ENCODE measurements at places on chromosomes 3 and 15.

DNA sequence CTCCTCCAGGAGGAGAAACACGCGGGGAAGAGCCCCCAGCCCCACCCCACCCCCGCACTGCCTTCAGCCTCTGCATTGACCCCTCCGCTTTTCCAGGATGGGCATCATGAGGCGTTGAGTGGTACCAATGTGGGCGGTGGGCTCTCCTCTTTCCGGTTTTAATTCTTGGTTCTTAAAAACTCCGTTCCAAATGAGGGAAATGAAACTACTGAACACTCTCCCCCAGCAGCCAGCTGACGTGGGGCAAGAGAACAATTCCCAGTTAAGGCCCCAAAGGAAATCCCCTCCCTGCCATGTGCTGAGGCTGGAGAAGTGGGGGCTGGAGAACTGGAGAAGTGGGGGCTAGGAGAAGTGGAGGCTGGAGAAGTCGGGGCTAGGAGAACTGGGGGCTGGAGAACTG is 5.3 kb upstream of the NRROS start:
- DNase-seq: no peak

GRCh38 chr15:70528270-70528706 is 235.1 kb downstream of the UACA start:
- DNase-seq: no peak

GRCh38 chr15:76217029-76217881 is 94.0 kb downstream of the ETFA start:
- no peak for DNase-seq

DNA sequence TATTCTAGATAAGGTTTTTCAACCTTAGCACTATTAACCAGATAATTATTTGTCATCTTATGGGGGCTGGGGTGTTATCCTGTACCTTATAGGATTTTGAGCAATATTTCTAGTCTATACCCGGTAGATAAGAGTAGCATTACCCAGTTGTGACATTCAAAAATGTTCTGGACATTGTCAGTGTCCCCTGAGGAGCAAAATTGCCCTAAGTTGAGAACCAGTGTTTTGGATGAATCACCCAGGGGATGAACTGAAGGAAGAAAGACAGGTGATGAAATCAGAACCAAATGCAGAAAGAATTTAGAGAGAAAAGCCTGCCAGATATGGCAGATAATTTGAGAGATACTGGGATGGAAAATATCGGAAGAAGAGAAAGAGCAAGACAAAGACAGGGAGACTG is 58.2 kb downstream of the KCNH8 start:
- no peak for DNase-seq

GRCh38 chr15:72323752-72324151 is 3.8 kb upstream of the CELF6 start:
- no peak for DNase-seq

DNA sequence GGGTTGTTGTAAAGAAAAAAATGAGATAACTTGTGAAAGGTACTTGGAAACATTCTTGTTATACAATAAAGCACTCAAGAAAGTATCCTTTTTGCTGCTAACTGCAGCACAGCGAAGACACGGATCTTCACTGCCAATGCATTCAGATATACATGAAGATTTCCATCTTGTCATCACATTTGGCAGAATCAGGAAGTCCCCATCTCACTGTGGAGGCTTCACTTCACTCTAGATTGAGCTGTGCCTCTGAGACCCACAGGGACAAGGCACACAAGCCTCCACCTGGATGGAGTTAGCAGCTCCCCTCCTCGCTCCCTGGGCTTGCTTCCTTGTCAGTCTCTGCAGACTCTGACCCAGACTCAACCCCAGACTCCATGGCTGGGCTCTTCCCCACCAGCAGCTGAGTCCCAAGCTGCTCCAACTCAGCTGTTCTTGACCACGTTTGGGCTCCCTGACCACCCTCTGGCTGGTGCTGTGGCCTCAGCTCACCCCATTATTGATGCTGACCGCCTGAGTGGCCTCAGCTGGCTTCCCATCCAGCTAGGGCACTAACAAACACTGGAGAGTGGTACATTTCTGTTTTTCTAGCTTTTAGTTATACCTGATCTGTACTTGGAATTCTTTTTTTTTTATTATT is 45.4 kb upstream of the SMAD3 start:
- DNase-seq: no peak
